CD8-positive, alpha-beta T cell (primary cell): ENCODE measurements at places on chromosomes 5 and 9. TPM values are rescaled to one million over a fixed set of nuclear protein-coding genes. Genes with fewer than 3 reads are reported as not detected.
A peak's percentile ranks its signal among the peaks of the same experiment; 100 is the strongest.

GRCh38 chr9:89422151-89422975 lies 75.5 kb downstream of the SEMA4D start:
- DNase-seq: no peak

ZNF366 gene
- not detected for total RNA-seq

- no peak for DNase-seq
Measured at GRCh38 chr9:112224401-112225289, 49.5 kb upstream of the SUSD1 start.

GRCh38 chr9:132983491-132984201 lies 5.2 kb downstream of the GFI1B start:
- DNase-seq: no peak

DNA sequence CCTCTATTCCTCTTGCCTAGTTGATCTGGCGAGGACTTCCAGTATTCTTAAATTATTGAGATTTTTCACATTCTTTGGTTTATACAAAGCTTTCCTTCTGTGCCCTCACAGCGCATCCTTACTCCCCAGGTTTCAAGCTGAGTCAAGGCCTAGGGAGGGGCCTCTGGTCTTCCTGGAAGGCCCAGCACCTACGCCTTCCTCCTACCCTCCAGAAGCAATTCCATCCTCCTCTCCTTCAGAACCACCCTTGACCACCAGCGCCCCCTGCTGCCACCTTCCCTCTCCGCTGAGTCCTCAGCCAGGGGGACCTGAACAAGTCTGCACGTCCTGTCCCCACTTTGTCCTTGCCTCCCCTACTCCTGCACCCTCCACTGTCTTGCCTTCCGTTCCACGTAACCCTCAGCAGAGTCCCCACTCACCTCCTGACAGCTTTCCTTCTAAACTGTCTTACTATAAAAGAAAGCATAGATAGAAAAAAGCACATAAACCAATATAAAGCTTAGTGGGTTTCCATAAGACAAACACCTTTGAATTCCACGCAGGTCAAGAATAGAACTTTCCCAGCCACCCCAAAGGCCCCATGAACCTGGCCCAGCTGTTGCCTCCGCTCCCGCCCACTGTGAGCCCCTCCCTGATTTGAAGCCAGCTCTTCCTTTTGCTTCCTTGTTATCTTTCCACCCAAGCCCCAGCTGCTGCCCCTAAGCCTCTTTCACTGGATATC lies 63.0 kb upstream of the CTSL start:
- peak; percentile 30 for DNase-seq

- DNase-seq: no peak
Measured at GRCh38 chr5:180463216-180463900, 30.8 kb upstream of the CNOT6 start.

FAM221B gene
- not detected for total RNA-seq

DNA sequence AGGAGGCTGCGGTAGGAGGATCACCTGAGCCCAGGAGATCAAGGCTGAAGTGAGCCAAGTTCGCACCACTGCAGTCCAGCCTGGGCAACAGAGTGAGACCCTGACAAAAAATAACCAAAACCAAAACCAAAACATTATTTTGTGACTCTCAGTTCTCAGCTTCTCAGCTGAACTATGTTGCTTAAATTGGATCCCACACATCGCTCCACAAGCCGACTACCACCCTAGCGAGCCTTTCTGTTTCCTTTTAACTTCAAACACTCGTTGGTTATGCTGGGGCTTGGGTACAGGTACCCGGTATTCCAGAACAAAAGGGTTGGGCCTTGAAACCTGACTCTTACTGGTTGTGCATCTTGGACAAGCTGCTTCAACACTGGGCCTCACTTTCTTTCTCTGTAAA lies 3.8 kb upstream of the PTGS1 start:
- DNase-seq: no peak

DNA sequence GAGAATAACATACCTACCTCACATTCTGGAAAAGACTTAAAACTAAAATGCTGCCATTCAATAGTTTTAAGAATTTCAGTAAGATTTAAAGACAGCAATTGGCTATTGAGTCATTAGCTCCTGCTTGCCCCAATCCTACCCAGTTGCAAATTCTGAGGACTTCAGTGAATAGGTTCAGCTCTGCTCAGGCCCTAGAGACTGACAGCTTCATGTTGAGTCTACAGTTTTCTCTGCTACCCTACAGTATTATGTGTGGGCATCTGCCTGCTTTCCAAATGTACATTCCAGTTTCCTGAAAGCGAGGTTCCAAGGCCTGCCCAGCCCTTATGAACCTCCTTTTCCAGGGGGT lies 61.5 kb downstream of the ARSB start:
- DNase-seq: no peak

DNA sequence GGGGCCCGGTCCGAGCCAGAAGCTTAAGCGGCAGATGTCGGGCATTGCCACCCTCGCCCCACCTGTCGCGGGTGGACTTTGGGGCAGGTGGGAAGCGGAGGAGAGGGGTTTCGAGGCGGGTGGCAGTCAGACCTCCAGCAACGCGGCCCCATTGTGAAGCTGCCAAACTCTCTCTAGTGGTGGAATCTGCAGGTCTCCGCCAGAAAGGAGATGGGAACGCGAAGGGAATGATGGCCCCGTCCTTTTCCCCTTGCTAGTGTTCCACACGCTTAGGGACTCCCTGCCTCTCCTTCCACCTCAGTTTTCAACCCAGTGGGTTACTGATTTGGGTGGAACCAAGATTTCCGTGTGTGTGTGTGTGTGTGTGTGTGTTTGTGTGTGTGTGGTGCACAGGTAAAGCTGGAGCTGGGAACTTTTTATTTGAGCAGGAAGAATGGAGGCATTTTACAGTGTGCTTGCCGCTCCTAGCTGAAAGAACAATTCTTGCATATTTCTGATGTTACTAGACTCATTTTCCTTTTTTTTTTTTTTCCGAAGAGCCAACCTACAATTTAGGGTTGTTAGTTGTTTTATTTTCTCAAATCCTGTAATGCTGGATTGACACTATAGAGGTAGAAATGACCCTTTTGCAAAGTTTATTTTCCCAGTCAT lies 1.3 kb downstream of the MACIR start:
- DNase-seq: no peak

TCF7 gene
- 517 TPM for total RNA-seq

DNA sequence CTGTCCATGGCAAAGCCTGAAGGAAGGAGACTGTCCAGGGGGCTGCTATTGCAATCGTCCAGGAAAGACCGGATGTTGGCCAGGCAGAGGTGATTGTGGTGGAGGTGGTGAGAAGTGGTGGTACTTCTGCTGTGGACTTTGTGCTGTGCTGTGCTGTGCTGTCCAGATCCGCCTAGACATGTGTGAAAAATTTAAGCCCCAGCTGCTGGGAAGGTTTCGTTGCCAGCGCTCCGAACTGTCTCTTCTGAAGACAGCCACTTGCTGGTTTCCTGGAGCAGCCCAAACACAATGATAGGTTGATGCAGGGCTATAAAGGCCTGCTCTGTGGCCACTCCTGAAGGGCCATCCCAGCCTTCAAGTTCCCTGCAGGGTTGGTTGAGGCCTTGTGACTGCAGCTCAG lies 223.0 kb upstream of the MPDZ start:
- no peak for DNase-seq

DNA sequence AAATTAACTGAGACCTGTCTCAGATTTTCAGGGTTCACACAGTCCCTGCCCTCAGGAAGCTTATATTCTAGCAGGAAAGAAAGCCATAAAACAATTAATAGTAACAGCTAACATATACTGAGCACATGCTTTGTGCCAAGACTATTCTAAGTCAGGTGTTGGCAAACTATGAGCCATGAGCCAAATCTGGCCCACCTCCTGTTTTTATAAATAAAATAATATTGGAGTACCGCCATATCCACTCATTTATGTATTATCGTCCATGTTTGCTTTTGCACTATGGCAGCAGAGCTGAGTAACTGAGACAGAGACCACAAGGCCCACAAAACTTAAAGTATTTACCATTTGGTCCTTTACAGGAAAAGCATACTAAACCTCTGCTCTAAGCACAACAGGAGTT lies 83.3 kb upstream of the TRIO start:
- no peak for DNase-seq

SYK gene
- total RNA-seq: 1.6 TPM

PRDM9 gene
- total RNA-seq: not detected

LIFR gene
- not detected for total RNA-seq
